ENCODE measurements at places on chromosomes 4 and X.

- peak; percentile 29 for DNase-seq
Measured at GRCh38 chrX:97563531-97564133, 679.9 kb downstream of the RPA4 start.

- DNase-seq, result no peak
Measured at GRCh38 chrX:18549643-18550042, 122.3 kb downstream of the RS1 start.

DNA sequence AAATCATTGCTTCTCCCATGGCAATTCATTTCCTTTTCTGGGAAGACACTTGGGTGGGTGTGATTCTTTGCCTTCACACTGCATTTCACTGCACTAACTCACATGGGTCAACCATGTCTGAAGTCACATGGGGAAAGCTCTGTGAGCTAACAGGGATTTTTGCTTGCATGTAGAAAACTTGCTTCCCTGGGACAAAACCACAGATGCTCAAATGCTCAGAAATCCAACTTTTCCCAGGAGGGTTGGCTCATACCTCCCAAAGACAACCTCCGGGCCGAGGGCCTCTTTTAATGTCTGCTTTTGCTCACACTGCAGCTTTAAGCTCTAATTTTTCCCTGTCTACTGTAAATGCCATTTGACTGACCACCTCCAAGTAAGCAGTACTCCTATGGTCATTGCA, 1695.2 kb downstream of the STIM2 start:
- no peak for DNase-seq

DNA sequence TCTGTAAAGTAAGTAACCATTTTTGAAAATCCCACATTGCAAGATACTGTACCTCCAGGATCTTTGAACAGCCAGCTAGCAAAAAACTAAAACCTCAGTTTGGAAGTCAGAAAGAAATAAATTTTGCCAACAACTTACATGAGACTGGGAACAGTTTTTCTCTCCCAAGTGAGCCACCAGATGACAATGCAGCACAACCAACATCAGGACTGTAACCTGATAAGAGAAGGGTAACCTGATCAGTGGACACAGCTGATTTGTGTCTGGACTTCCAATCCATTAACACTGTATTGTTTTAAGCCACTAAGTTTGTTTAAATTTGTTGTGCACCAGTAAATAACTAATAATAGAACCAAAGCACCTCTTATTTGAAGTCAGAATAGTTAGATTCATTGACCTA, 923.3 kb downstream of the FAT4 start:
- DNase-seq, result no peak

GRCh38 chr4:119498527-119498926, 130.1 kb downstream of the PDE5A start:
- DNase-seq, result no peak

GRCh38 chr4:51906167-51906958, 63.4 kb downstream of the DCUN1D4 start:
- no peak for DNase-seq
